ENCODE measurements at places on chromosomes 7 and 10.

- no peak for DNase-seq
These were observed 36.2 kb upstream of the FAM133B start for GRCh38 chr7:92626281-92626809.

DNA sequence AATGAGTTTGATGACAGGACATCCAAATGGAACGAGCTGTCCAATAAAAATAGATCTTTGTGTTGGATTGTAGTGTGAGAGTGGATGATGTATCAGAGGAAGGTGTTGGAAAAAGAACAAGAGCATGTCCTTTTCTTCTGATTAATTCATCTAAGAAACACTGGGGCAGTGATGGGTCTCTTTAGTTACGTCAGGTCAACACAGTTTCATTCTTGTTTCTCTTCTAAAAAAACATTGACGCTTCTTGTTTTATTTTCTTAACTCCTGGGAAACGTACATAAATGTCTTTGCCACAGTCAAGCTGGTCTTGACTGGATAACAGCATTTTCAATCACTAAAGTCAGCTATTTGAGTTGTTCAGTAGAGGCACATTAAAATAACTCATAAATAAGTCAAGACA, 67.0 kb downstream of the PPP1R9A start:
- no peak for DNase-seq

DNA sequence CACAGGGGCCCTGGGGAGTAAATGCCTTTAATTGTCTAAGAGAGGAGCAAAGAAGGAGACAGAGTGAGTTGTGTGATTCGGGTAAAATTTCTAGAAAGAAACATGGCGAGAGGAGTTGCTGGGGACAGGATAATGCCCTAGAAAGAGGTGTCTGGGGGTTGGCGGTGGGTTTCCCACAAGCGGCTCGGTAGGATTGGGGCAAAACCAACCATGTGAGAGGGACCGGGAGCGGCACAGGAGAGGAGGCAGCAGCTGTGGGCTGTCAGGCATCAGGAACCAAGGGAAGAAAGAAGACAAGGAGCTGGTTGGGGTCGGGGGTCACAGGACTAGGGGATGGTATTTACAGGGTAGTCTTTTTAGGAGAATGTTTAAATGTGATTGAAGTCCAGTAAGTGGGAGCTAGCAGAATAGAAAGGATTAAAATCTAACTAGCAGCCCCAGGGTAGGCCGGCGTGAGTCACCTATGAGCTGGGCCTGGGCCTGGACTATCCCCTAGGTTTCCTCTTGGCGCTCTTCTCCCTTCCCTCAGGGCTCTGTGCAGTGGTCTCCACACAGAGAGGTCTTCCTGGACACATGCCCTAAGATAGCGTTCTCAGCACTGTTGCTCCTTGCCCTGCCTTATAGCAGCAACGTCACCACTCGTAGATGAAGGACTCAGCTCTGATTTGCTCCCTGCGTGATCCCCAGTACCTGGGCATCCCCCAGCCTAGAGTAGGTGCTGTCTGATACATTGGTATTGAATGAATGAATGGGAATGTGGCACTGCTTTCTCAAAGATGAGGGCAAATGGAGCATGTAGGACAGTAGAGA, 32.6 kb downstream of the IKZF1 start:
- DNase-seq: no peak

GRCh38 chr10:98316661-98317060, 48.7 kb upstream of the LOXL4 start:
- DNase-seq: no peak

GRCh38 chr7:35624299-35625186, 70.4 kb downstream of the HERPUD2 start:
- peak; percentile 21 for DNase-seq

DNA sequence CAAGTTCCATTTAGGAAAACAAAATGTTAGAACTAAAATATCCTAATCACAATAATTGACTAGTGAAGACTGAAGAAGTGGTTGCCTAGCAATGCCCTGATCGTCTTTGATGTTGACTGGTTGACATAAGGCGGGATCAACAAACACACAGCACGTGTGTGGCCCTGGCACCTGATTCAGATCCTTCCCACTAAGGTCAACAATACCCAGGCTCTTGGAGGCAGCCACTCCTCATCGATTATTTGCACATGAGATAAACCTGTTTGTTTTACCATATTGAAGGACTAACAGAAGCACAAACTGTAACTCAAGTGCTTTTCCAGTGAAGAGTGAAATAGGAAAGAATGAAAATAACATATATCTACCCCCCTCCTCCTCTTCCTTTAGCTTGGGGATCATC, 15.6 kb downstream of the FANK1 start:
- DNase-seq: no peak

- DNase-seq: no peak
These were observed 22.8 kb downstream of the PRKAG2 start for GRCh38 chr7:151853896-151854719.

- DNase-seq: no peak
These were observed 795.6 kb upstream of the GHITM start for GRCh38 chr10:83343676-83344075.

- no peak for DNase-seq
These were observed 6.5 kb downstream of the ELFN1 start for GRCh38 chr7:1676550-1677078.

GRCh38 chr7:139304517-139304916, 36.6 kb upstream of the FMC1 start:
- DNase-seq: no peak

DNA sequence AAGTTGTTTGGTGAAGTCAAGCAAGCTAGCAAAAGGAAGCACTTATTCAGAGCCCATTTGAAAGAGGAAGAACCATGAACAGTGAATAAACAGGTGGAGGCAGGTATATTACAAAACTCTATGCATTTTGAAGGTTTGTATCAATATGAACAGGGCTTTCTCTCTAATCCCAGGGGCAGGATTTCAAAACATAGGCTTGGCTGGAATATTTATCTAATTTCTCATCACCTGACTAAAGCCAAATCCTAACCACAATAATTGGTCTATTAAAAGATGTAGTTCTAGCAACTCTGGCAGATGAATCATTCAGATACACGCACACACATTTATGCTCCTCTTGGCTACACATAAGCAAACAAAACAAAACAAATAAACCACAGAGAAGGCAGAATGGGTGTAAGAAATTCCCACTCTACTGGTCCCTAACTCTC, 554.4 kb downstream of the INHBA start:
- DNase-seq: no peak

GRCh38 chr10:52172581-52172980, 141.5 kb upstream of the DKK1 start:
- no peak for DNase-seq

GRCh38 chr7:30379131-30379530, 94.7 kb downstream of the ZNRF2 start:
- no peak for DNase-seq

GRCh38 chr7:101058355-101058754, 26.9 kb upstream of the TRIM56 start:
- no peak for DNase-seq

- DNase-seq: no peak
These were observed 9.1 kb downstream of the EN2 start for GRCh38 chr7:155466814-155467733.

DNA sequence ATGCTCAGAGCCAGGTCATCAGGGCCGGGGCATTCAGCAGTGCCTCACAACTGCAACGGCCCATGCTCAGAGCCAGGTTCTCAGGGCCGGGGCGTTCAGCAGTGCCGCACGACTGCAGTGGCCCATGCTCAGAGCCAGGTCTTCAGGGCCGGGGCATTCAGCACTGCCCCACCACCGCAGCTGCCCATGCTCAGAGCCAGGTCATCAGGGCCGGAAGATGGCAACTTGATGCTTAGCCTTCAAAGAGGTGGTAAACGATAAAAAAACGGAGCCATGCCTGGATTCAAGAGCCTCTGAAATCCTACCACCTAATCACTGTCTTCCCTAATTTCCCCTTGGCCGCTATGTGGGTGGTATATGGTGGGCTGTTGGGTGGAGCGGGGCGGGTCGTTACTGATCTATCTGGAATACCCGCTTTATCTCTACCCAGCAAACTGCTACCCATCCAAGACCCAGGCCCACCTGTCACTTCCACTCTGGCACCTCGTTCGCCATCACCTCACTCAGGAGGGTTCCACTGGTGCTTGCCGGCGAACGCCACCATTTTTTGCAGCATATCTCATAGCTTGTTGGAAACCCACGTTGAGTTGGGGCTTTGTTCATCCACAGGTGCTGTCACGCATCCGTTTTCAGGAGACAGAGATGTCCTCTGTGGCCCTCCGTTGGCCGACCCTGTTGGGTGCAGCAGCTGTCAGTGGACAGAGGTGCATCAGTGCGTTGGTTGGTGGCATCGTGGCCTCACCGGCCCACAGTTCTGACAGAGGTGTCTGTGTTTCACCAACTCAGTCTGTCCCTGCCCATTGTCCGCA, 221.1 kb downstream of the EBF3 start:
- no peak for DNase-seq

- no peak for DNase-seq
These were observed 163.1 kb downstream of the ADK start for GRCh38 chr10:74314166-74314565.

GRCh38 chr10:20185116-20185515, 368.9 kb downstream of the PLXDC2 start:
- DNase-seq: no peak

- DNase-seq: no peak
These were observed 81.7 kb downstream of the RNF32 start for GRCh38 chr7:156722043-156722826.

DNA sequence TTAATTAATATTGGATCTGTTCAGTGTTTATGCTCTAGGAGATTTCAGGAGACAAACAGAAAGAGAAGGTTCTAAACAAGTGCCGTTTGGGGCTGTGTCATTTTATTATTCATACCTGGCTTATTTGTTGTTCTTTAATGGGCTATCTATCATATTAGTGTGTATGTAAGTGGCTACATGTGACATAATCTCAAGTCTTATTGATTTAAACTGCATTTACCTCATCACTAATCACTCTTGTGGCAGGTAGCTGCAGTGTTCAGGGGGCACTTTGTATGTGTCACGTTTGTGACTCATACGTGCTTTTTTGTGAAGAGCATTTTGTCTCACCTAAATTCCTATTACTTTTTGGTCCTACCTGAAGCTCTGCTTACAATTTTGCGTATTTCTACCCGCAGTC, 95.4 kb downstream of the EXOC4 start:
- no peak for DNase-seq

DNA sequence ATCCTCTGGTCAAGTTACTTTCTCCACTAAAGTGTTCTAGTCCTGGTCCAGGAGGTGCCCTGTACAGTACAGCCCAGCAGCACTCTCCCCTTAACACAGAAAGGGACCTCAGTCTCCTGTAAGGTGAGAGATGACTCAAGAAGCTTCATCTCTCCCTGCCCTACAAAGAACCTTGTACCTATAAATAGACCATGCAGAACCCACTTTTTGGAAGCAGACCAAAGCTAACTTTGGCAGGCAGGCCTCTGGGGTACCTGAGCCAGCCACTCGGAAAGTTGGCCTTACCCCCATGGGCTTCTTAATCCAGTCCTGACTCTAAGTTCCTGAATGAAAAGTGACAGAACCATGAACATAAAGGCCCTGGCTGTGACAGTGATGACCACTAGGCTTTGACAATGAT, 454.8 kb downstream of the KCNMA1 start:
- DNase-seq: no peak

DNA sequence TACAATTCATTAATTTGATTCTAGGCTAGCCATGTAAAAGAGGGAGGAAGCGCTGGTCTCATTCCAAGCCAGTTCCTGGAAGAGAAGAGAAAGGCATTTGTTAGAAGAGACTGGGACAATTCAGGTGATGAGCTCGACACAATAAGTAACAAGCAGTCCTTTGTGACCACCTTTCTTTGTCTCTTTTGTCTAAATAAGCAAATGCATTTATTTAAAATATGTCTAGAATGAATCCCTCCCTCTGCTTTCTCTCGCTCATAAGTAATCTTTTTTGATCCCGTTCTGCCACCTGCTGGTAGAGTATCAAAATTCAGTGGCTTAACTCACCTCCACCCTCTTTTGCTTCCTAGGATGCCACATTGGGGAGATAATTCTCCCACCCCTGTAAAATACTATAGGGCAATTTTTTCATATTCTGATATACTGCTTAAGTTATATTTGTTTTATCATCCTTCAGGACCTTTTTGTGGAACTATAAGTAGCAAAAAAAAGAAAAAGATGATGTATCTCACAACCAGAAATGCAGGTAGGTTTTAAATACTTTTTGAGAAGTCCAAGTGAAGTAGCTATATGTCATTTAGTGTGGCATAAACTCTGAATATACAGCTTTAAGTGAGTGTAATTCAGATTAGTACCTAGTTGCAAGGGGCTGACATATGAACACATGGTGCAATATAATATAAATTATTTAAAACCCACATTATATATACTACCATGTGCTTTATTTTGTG, 91.5 kb downstream of the GSDME start:
- peak; percentile 45 for DNase-seq

DNA sequence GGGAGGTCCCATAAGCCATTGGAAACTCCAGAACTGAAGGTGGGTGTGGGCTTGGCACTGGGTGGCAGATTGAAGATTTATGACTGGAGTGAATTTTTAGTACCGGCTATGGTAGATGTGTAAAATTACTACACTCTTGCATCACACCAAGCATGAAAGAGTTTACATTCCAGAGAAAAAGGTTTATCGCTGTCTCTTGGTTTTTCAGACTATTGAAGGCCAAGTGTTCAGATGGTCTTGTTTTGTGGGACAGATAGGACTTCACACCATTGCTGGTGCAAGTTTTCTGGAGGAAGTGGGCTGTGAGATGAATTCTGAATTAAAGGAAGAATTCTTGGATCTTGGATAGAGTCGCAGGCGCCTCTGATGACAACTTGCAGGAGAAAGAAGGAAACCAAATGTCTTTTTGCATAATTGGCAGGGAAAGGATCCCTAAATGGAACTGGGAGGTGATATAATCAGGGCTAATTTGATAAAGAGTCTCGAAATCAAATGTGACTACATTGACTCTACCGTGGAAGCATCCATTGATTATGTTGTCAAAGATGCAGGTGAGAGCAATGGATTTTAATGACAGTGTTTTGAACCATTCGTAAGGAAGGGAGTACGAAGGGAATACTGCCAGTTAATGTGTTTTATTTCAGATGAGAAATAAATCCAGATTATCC, 14.2 kb upstream of the NMT2 start:
- DNase-seq: no peak

DNA sequence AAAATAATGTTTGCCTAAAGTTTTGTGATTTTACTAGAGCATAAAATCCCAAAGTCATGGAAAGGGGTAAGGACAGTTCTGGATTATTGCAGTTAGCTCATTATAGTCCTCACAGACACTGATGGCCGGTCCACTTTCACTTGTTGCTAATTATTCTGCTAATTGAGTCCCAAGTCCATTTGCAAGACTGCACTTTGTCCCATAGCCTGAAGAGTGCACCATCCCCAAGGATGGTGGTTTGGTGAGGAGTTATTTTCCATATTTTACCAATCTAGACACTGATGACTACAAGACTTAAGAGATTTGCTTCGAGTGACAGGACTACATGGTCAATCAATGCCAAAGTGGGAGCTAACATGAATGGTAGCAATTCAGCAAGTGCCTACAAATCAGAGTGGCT, 181.8 kb upstream of the CACNA2D1 start:
- DNase-seq: no peak

GRCh38 chr7:130210181-130210935, 2.7 kb downstream of the SSMEM1 start:
- no peak for DNase-seq

GRCh38 chr7:157318015-157318706, 18.6 kb upstream of the DNAJB6 start:
- DNase-seq: no peak
